Activated naive CD4-positive, alpha-beta T cell treated with anti-CD3 and anti-CD28 coated beads, Interleukin-2, amount 50 U/mL, for 16 hours (primary cell): ENCODE measurements at places on chromosomes 2 and 18.

GRCh38 chr2:204090021-204090420, 153.5 kb downstream of the ICOS start:
- no peak for DNase-seq

- no peak for DNase-seq
Observed at GRCh38 chr18:76557026-76557575, 62.1 kb upstream of the ZNF516 start.

DNA sequence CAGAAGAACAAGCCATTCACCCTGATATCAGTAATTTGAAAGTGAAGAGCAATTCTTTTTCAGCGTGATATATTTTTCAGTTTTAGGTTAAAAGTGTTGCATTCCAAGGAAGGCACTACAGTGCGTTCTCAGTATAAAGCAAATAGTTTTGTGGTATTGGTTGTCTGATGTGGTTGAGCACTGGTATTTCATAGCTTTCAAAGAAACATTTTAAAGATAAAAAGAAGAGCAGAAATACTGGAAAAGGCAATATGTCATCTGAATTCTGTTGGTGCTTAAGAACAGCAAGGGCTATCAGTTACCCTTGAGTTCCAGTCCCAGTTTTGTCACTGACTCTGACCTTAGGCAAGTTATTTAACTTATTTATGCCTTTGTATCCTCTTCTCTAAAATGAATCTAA, 191.6 kb downstream of the BABAM2 start:
- no peak for DNase-seq

- no peak for DNase-seq
Observed at GRCh38 chr18:70047931-70048603, 100.4 kb upstream of the CD226 start.

- no peak for DNase-seq
Observed at GRCh38 chr2:120483355-120483754, 137.4 kb downstream of the INHBB start.

- no peak for DNase-seq
Observed at GRCh38 chr18:67243799-67244587, 272.5 kb downstream of the DSEL start.

DNA sequence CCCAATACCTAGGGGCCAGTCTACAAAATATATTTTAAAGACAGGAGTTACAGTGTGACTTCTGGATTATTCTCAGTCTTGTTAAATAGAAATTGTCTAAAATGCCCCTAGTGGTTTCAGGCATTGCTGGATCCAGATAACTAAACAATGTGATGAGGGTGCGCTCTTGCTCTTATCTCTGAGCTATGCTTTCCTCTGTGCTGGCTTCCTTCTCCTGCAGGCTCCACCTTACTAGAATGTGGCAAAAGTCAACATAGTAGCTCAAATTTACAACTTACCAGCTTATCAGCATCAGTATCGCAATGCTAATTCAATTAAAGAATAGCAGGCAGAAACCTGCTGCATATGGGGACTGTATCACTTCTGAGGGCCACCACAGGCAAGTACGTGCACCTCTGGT, 61.3 kb upstream of the RNU4ATAC start:
- no peak for DNase-seq

- DNase-seq, result no peak
Observed at GRCh38 chr2:71926089-71926447, 221.6 kb downstream of the CYP26B1 start.

DNA sequence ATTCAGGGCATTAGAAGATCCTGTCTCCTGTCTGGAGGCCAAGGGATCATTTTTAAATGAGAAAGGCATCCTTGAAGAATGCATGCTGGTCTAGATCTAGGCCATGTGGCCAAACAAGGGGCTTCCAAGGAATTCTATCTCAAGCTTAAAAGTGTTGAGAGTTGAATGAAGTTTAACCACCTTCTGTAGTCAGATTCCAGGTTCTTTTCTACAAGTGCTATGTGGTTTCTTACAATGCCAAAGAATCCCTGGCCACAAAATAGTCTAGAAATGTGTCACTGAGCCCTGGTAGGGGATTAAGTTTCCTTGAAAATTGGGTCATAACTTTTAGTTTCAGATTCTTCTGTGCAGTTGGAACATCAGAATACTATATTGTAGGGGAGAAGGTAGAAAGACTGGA, 640.7 kb upstream of the ACVR2A start:
- DNase-seq, result no peak

- DNase-seq, result no peak
Observed at GRCh38 chr2:206511283-206511682, 68.0 kb downstream of the ADAM23 start.

GRCh38 chr2:85291425-85292023, 36.3 kb downstream of the TGOLN2 start:
- DNase-seq, result no peak

GRCh38 chr2:191166111-191166755, 15.4 kb upstream of the STAT4 start:
- no peak for DNase-seq

GRCh38 chr18:43093646-43094045, 21.8 kb downstream of the RIT2 start:
- DNase-seq, result no peak

DNA sequence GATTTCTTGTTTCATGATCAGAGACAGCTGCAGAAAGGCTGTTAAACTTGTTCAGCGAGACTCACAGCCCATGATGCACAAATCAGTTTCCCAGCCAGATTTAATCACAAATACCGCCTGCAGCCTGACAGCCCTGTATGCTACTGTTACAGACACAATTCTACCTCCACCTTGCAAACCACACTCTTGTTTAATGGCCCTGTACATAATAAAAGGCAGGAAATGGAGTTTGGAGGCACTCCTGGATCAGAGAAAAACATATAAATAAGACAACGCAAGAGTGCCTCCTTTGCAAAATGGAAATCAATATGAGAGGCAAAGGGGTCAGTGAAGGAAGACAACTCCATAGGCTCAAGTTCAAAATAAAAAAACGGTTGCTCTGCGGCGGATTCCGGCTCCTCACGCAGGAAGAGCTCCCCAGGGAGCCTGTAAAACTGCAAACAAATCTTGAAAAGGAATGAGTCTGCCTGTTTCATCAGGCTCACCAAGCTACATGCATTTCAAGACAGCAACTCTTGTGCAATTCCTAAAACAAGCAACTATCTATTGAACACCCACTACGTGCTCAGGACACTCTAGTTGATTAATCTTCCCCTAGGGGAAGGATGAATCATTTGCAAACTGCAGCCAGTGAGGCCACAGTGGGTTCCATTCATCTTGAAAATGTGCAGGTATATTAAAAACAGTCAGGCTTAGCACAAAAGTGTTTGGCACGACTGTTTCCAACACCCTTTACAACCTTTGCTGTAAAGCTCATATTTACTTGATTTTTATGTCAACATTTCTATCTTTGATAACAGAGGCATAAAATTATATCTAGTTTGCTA, 37.5 kb downstream of the TBC1D8 start:
- no peak for DNase-seq

GRCh38 chr2:10215393-10215935, 87.2 kb upstream of the HPCAL1 start:
- no peak for DNase-seq

- no peak for DNase-seq
Observed at GRCh38 chr2:179247318-179248023, 17.2 kb downstream of the SESTD1 start.

DNA sequence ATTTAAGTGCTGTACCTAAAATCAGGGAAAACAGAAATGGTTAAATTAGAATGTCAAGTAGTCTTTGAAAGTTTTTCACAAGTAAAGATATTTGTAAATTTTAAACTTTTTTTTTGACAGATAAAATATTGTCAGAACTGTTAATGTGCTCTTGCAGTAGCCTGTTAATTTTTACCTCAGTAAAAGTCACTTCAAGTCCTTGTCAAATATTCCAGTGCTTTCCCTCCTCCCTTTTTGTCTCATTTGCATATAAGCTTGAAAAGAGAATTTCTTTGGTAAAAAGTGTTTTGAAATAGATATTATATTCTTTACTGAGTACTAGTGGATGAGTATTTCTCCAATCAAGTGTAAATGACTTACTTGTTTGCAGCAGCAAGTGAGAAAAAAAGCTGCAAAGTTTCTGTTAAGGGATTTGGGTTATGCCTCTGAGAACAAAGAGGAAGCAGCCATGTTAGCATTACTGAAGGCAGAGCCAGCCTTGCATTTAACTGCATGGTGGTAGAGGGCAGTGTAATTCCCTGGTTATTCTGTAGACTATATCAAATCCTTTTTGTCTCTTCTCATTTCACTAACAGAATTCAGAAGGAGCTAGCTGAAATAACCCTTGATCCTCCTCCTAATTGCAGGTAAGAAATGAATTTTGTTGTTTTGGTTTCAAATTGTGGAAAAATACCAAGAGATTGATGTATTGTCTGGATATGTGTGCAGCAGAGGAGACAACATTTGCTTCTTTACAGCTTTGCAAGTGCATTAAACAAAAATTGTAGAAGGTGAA, 3.2 kb downstream of the UBE2E3 start:
- DNase-seq, result no peak

DNA sequence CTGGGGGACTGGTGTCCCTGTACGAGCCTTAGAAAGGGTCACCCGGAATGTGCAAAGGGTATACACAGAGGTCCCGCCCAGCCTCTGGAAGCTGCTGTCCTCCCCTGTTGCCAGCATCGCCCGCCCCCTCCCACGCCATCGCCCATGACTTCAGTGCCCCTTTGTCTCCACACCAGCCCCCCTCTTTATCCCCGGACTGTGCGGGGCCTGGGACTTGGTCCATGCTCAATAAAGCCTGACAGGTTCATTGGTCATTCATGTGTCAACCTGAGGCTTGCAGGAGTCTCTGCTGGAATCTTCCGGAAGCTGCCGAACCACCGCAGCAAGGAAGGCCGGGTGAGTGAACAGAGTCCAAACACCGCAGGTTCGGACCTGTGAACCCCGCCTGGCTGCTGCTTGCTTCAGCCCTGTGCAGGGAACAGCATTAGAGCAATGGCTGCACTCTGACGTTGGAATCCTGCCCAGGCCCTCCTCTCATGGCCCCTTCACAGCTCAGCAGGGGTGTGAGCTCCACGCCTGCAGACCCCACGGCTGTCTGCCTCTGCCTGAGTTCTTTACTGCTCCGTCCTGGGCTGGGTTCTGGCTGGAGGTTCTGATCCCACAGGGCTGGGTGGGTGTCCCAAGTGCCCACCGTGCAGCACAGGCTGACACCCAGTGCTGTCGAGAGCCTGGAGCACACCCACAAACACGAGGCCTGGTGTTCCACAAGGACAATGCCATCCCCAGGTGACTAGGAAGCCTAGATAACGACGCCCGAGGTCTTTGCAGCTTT, 96.5 kb downstream of the SEPTIN10 start:
- no peak for DNase-seq

- no peak for DNase-seq
Observed at GRCh38 chr2:20366672-20367116, 16.1 kb upstream of the PUM2 start.

DNA sequence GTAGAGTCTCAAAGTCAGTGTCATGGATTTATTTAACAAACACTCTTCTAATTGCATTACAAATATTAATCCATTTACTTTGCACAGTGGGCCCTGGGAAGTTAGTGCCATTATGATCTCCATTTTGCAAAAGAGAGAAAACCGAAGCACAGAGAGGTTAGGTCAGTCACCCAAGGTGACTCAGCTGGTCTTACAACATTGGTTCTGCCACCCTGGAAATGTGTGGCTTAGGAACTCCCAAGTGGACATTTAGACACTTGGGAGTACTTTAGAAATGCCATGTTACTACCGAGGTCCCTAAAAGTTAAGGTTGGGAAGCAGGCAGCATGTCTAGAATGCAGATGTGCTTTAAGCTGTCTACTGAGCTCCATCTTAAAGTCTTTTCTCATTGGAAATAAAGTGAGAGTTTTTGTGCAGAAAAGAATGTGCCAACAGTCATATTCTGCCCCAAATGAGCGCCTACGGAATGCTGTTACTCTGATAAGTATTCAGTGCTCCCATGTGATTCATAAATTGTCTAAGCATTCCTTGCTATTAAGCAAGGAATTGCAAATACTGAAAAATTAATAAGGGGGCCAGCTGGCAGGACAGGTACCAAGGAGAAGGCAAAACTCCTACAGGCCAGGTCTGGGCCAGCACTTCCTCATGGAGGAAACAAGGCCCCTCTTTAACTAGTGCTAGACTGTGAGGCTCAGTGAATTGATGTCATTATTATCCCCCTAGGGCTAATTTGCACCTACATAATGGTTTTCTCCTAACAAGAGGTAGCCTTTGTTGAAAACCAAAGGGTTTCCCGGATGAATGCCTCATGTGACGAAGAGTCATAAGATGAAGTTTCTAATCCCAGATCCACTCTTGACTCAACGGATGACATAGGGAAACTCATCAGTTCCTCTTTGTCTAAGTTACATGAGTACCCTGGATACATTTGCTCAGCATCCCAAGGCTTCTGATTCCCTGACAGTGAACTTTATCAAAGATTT, 16.3 kb downstream of the NRP2 start:
- no peak for DNase-seq

DNA sequence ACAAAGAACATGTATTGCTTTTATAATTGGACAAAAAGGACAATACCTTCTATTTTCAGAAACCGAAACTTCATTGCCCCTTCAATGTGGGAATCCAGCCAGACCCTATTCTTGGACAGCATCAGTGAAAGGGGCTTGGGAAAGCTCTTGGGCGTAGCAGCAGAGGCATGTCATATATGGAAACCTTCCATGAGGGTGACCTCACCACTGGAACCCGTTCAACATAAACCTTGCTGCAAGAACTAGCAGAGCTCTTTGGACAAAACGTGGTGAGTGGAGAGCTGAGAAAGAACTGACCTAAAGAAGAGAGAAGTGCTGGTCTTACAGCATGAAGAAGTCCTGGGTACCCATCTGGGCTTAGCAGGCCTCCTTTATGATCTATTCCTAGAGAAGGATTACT, 22.7 kb upstream of the ACTG2 start:
- DNase-seq, result no peak

- DNase-seq, result no peak
Observed at GRCh38 chr18:44411262-44411905, 269.3 kb upstream of the SETBP1 start.

GRCh38 chr2:32064021-32064601, 755 bp downstream of the SPAST start:
- DNase-seq, result no peak

- DNase-seq, result no peak
Observed at GRCh38 chr2:70988726-70989648, 5.7 kb downstream of the TEX261 start.

- no peak for DNase-seq
Observed at GRCh38 chr2:134375935-134376334, 122.1 kb downstream of the MGAT5 start.

- no peak for DNase-seq
Observed at GRCh38 chr2:20365249-20365817, 14.7 kb upstream of the PUM2 start.

GRCh38 chr2:37324536-37324785, 172 bp downstream of the PRKD3 start:
- no peak for DNase-seq

GRCh38 chr2:69837533-69837932, 8.1 kb downstream of the GMCL1 start:
- DNase-seq, result no peak

GRCh38 chr2:54568876-54569321, 112.8 kb downstream of the SPTBN1 start:
- no peak for DNase-seq

- no peak for DNase-seq
Observed at GRCh38 chr2:196160946-196161345, 10.4 kb downstream of the STK17B start.

- no peak for DNase-seq
Observed at GRCh38 chr18:41655074-41655473, 300.0 kb upstream of the PIK3C3 start.

GRCh38 chr2:236550701-236551465, 18.7 kb upstream of the ACKR3 start:
- no peak for DNase-seq

- no peak for DNase-seq
Observed at GRCh38 chr2:186962085-186962747, 113.2 kb upstream of the ZSWIM2 start.

- DNase-seq, result peak; percentile 62
Observed at GRCh38 chr2:118185210-118186109, 97.2 kb downstream of the INSIG2 start.
